B cell (primary cell): ENCODE measurements at places on chromosomes 11 and 22. TPM values are rescaled to one million over a fixed set of nuclear protein-coding genes. Genes with fewer than 3 reads are reported as not detected.

APOA5 gene
- not detected in 2 replicates for total RNA-seq

DNAJC24 gene
- 24.6 and 31.3 TPM in 2 replicates for total RNA-seq

PLAAT4 gene
- total RNA-seq, result 12.6 and 13.1 TPM in 2 replicates

CD3G gene
- total RNA-seq, result 0.34 TPM in 2 replicates

SCGB1D4 gene
- not detected in 2 replicates for total RNA-seq

RHOD gene
- total RNA-seq, result 0.42 TPM in 1 of 2 replicates, not detected in the other

PRR33 gene
- not detected in 2 replicates for total RNA-seq

GDPD4 gene
- not detected in 2 replicates for total RNA-seq

GLB1L3 gene
- total RNA-seq, result not detected in 2 replicates

IRAG1 gene
- total RNA-seq, result 0.32 and 0.58 TPM in 2 replicates

PACSIN3 gene
- total RNA-seq, result 1.3 and 2.1 TPM in 2 replicates

GALR3 gene
- not detected in 2 replicates for total RNA-seq

OR51E2 gene
- not detected in 2 replicates for total RNA-seq

RNF26 gene
- total RNA-seq, result 21.3 and 21.8 TPM in 2 replicates

NLRP14 gene
- total RNA-seq, result 0.07 TPM in 1 of 2 replicates, not detected in the other

OR52I2 gene
- total RNA-seq, result not detected in 2 replicates

ZNF215 gene
- 2.0 and 2.8 TPM in 2 replicates for total RNA-seq

LRFN4 gene
- total RNA-seq, result 7.1 and 10.6 TPM in 2 replicates

HTR3A gene
- total RNA-seq, result 13.8 and 16.1 TPM in 2 replicates
